ENCODE measurements at places on chromosomes 2 and 18.

GRCh38 chr18:8324343-8325065 lies 284.7 kb upstream of the RAB12 start:
- no peak for DNase-seq

- DNase-seq, result peak; percentile 72
Measured at GRCh38 chr18:31206787-31207381, 44.2 kb upstream of the DSC1 start.

- no peak for DNase-seq
Measured at GRCh38 chr2:71786291-71787107, 333.1 kb downstream of the DYSF start.

GRCh38 chr2:178298785-178299212 lies 104.5 kb downstream of the OSBPL6 start:
- DNase-seq, result no peak

GRCh38 chr18:515156-515815 lies 14.8 kb upstream of the COLEC12 start:
- no peak for DNase-seq

GRCh38 chr2:7740114-7740513 lies 822.9 kb downstream of the RNF144A start:
- DNase-seq, result no peak

DNA sequence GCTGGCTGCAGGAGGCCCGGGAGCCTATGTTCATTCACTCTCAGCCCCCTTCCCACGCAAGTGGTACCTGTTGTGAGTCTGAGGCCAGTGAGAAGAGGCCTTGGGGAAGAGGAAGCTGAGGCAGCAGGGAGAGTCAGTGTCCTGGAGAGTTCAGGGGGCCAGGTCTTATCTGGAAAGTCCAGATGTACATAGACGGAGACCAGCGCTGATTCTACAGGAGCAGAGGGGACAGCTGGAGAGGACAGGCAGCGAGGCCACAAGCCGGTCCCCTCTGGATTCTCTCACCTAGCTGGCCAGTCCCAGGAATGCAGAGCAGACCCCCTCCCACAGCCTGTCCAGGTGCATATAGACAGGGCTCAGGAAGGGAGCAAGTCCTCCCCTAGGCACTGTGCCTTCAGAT lies 29.1 kb upstream of the SELENOI start:
- no peak for DNase-seq

DNA sequence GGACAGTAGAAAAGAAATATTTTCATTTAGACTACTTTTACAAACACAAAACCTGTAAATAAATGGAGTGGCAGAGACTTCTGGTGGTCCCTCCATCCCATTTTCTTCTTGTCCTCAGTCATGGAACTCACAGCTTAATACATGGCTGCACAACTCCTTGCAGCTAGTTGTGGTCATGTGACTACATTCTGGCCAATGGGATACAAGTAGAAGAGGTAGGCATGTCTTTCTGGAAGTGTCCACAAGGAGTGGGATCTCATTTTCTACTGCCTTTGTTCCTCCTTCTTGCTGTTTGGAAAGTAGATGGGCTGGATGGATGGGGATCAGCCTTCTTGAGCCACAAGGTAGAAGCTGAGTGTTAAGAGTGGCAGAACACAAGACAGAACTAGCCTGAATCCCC lies 555.8 kb downstream of the SATB2 start:
- DNase-seq, result no peak

- DNase-seq, result no peak
Measured at GRCh38 chr2:118837067-118837466, 10.4 kb downstream of the EN1 start.

- DNase-seq, result peak; percentile 47
Measured at GRCh38 chr2:98412751-98413458, 31.8 kb upstream of the INPP4A start.

DNA sequence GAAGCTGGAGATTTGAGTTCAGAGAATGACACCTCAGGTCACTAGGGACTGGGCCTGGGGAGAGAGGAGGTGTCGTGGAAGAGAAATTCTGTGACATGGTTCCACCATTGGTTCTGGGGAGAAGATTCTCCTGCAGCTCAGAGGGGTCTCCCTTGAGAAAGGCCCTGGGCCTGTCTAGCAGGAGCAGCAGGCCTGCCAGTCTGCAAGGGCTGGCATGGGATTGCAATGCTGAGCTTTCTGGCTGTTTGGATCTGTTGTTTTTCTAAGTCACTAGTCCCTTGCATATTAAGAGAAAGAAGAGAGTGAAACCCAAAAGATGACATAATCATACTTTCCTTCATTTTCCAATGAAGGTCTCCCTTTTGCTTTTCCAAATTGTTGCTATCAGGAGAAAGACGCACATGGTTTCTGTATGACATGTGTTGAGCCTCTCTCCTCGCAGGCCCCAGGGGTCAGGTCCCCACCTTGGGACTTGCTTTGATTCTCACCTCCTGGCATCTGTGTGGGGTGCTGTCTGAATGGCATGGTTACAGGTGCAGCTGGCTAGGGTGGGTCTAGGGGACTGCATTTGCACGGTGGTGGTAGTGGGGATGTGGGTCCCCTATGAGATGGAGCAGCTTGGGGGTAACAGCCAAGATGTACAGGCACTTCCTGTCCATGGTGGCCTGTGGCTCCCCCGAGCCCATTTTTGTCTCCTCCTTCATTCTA lies 117.8 kb downstream of the GLI2 start:
- DNase-seq, result no peak

Measured in retina (tissue), 1 donor.